ENCODE measurements at places on chromosomes 6 and 20. TPM values are rescaled to one million over a fixed set of nuclear protein-coding genes. Genes with fewer than 3 reads are reported as not detected.

The PACRG gene
- total RNA-seq, result 0.81 TPM

The FOXQ1 gene
- not detected for total RNA-seq

The CDSN gene
- not detected for total RNA-seq

The DEFB115 gene
- total RNA-seq, result not detected

The RSPH9 gene
- not detected for total RNA-seq

Measured in CD4-positive, alpha-beta memory T cell (primary cell).